ENCODE measurements at places on chromosomes 5 and 9.

GRCh38 chr5:122077366-122078115 lies 518 bp downstream of the LOX start:
- no peak for DNase-seq

DNA sequence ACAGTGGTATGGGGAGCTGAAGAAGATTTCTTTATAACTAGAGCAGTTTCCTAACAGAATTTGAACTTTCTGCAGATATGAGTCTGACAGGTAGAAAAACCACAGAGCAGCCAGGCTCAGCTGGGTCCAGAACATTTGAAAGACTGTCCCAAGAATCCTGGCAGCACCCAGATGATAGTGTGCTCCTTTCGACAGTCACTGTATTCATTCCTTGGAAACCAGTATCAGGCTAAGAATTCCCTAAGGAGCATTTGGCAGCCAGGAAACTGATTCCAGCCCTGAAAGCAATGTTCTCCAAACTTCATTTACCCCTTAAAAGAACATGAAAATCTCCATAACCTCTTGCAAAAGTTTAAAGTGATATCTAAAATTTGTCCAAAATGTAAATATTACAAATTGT lies 123.0 kb upstream of the MTAP start:
- DNase-seq = no peak

- no peak for DNase-seq
Measured at GRCh38 chr5:151706906-151707305, 20.2 kb upstream of the SPARC start.

- DNase-seq = no peak
Measured at GRCh38 chr5:6705088-6705487, 8.1 kb upstream of the TENT4A start.

DNA sequence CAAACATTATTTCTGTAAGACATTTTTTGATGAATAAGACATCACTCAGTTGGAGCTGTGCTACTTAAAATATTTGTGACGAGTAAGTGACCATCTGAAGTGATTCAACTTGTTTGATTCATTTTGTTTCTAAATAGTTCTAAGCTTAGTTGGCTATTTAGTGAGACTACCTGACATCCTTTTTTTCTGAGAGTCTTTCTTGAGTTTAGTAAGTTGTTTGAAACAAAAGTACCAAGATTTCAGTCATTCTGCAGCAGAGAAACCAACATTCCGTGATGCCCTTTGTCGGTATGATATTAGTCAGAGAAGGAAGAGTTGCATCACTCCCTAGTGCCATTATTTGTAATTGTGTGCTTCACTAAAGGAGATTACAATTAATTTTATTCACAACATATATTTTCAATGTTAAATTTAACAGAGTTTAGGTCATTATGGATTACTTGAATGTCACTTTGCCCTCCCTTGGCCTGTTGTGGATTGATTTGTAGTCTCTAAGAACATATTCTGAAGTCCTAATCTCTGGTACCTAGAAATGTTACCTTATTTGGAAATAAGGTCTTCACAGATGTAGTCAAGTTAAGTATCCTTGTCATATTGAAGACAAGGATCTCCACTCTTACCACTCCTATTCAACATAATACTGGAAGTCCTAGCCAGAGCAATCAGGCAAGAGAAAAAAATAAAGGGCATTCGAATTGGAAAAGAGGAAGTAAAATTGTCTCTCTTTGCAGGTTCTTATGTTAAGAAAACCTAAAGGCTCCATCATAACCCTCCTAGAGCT lies 212.2 kb downstream of the PCSK1 start:
- DNase-seq = no peak

GRCh38 chr5:8184455-8185063 lies 315.6 kb downstream of the MTRR start:
- DNase-seq = peak; percentile 6

All from activated CD4-positive, alpha-beta T cell treated with anti-CD3 and anti-CD28 coated beads, Interleukin-2, amount 50 U/mL, for 24 hours (primary cell).